ENCODE measurements at places on chromosomes 11 and 22. TPM values are rescaled to one million over a fixed set of nuclear protein-coding genes. Genes with fewer than 3 reads are reported as not detected.

RIMBP3C gene
- 0.16 TPM for total RNA-seq

- H3K36me3 ChIP-seq: no peaks in the 10 kb centered on the region
- H3K27me3 ChIP-seq: no peaks in the 10 kb centered on the region
- no peaks in the 10 kb centered on the region for H3K4me1 ChIP-seq
- no peak overlapping the region for H3K27ac ChIP-seq
- H3K4me3 ChIP-seq: no peak overlapping the region
- DNase-seq: no peak
Measured at GRCh38 chr11:94455861-94456260, 37.8 kb downstream of the MRE11 start.

SUSD2 gene
- 2.8 TPM for total RNA-seq

CHRM1 gene
- total RNA-seq: not detected

- DNase-seq: no peak
- peaks cover 100% of the 10 kb centered on the region for H3K36me3 ChIP-seq
- H3K4me3 ChIP-seq: no peak overlapping the region
- H3K4me1 ChIP-seq: peaks cover 8% of the 10 kb centered on the region
- no peak overlapping the region for H3K27ac ChIP-seq
Measured at GRCh38 chr11:47788181-47788580, 21.0 kb upstream of the FNBP4 start.

GRCh38 chr11:32343325-32344008 lies 91.9 kb downstream of the WT1 start:
- H3K4me3 ChIP-seq: no peak overlapping the region
- H3K4me1 ChIP-seq: no peaks in the 10 kb centered on the region
- peaks cover 29% of the 10 kb centered on the region for H3K27me3 ChIP-seq
- DNase-seq: no peak

DNA sequence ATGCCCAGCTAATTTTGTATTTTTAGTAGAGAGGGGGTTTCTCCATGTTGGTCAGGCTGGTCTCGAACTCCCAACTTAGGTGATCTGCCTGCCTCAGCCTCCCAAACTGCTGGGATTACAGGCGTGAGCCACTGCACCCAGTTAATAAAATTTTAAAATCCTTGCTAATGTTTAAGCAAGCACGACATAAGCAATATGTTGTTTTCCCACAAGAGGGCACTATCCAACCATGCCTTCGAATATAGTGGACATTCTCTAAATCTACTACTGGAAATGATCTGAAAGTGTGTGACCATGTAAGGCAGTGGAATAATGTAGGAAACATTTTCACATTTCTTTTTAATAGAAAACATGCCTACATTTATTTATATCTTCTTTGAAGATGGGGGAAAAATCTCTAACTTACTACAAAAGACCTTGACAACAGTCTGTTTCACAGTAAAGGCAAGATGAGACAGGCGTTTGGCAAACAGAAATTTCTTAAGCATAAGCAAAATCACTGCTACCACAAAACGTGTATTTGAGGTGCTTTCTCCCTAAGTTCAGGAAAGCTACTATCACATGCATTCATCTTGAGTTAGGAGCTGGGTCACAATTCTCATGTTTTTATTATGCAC lies 38.2 kb downstream of the PITPNB start:
- H3K36me3 ChIP-seq: peaks cover 7% of the 10 kb centered on the region
- H3K27ac ChIP-seq: no peak overlapping the region
- H3K27me3 ChIP-seq: no peaks in the 10 kb centered on the region
- H3K4me1 ChIP-seq: peaks cover 75% of the 10 kb centered on the region
- no peak for DNase-seq
- no peak overlapping the region for H3K4me3 ChIP-seq

- H3K4me1 ChIP-seq: no peaks in the 10 kb centered on the region
- H3K36me3 ChIP-seq: no peaks in the 10 kb centered on the region
- H3K27me3 ChIP-seq: peaks cover 74% of the 10 kb centered on the region
- H3K4me3 ChIP-seq: no peak overlapping the region
- no peak overlapping the region for H3K27ac ChIP-seq
Measured at GRCh38 chr22:39732625-39733024, 160.9 kb downstream of the ENTHD1 start.

SMARCB1 gene
- 60.1 TPM for total RNA-seq

RASSF7 gene
- total RNA-seq: 2.2 TPM

DNA sequence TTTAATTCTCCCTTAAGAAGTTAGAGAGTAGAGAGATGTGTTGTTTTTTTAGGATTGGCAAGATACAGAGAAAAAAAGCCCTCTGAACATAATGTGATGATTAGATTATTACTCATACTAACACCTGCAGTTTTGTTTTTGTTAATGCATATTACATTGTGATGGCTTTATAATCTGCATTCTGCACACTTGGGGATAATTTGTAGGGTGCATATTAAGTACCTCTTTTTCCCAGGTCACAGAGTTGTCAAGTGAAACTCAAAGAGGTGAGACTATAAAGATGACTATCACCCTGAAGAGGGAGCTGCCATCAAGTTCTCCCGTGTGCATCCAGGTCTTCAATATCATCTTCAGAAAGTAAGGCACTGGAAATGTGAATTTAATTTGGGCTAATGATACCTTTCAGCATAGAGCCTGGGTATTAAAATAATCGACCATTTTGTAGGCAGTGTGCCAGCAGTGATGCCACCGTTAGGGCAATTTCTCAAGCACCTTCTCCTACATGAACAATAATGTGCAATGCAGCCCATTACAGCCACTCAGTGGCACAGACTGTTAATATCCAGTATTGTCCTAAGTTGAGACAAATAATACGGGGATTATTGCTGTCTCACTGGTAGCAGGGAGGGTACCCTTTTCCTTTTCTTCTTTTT lies 16.2 kb downstream of the PIWIL4 start:
- H3K4me1 ChIP-seq: no peaks in the 10 kb centered on the region
- no peaks in the 10 kb centered on the region for H3K36me3 ChIP-seq
- H3K27me3 ChIP-seq: no peaks in the 10 kb centered on the region
- no peak overlapping the region for H3K4me3 ChIP-seq
- DNase-seq: no peak

- H3K27me3 ChIP-seq: no peaks in the 10 kb centered on the region
- H3K4me3 ChIP-seq: no peak overlapping the region
- DNase-seq: no peak
- no peak overlapping the region for H3K27ac ChIP-seq
- H3K4me1 ChIP-seq: no peaks in the 10 kb centered on the region
Measured at GRCh38 chr11:105274631-105275030, 135.1 kb upstream of the CARD18 start.

DNA sequence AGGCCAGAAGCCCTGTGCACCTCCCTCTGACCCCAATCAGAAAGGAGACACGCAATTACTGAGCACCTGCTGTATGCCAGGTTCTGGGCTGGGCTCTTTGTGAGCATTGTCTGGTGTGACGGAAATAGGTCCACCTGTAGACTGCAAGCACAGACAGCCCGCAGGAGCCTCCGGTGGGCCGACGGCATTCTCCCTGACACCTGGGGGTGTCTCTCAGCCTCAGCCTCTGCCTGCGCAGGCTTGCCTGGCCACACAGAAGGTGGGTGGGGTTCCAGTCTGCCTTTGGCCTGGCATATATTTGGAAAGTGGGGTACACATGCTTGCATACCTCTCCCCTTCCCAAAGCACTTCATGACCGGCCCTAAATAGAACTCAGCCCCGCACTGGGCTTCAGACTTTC lies 129.3 kb downstream of the BUD13 start:
- H3K4me3 ChIP-seq: no peak overlapping the region
- peaks cover 5% of the 10 kb centered on the region for H3K27me3 ChIP-seq
- no peak overlapping the region for H3K27ac ChIP-seq
- DNase-seq: no peak
- no peaks in the 10 kb centered on the region for H3K4me1 ChIP-seq
- no peaks in the 10 kb centered on the region for H3K36me3 ChIP-seq

Data from heart right ventricle (tissue), 16 donors.